ENCODE measurements at places on chromosomes 3 and 15. TPM values are rescaled to one million over a fixed set of nuclear protein-coding genes. Genes with fewer than 3 reads are reported as not detected.

BOC gene
- total RNA-seq: 0.35 TPM

- no peak for DNase-seq
These were observed 60.6 kb upstream of the ARNT2 start for GRCh38 chr15:80343554-80343992.

DNA sequence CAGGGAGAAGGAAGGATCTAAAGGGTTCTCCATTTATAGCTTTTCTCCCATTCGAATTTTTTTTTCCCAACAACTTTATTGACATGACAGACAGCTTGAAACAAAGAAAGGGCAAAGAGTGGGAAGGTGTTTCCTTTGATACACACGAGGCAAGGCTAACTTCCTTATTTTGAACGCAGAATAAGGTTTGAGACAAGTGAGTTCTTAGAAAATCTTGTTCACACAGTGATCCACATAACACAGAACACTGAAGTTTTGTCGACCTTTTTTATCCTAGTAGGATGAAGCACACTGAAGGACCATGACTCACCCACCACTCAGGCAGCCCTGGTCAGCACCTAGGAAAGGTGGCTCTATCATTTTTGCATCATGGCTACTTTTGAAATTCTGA is 425.8 kb upstream of the MDFIC2 start:
- peak; percentile 89 for DNase-seq

GRCh38 chr3:45922950-45923590 is 20.2 kb upstream of the CXCR6 start:
- DNase-seq: no peak

DNA sequence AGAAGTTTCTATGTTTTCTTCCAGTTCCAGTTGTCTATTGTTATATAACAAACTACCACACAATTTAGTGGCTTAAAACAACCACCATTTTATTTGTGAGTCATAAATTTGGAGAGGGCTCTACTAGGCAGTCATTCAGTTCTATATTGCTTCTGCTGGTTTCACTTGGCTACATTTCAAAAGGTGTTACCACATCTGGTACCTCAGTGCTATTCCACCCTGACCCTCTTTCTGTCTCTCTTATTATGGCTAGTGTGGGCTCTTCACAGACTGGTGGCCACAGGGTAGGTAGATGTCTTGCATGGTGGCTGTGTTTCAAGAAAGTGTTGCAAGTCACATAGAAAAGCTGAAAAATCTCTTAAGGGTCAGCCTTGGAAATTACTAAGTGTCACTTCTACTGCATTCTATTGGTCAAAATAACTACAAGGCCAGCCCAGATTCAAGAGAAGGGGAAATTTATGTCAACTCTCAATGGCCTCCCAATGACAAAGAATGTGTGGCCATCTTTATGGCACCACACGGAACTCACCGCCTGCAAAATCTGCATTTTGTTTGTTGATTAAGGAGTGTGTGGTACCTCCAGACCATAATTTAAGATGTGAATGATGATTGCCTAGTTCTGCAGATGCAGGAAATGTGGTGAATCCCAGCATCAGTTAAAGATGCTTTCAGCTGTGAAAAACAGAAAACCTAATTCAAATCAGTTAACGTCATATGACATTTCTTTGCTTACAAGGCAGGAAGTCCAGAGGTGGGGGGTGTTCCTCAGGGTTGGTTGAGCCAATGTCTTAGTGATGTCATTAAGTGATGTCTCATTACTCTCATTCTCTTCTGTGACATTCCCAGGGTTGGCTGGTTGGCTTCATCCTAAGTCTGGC is 105.8 kb upstream of the RASGRP1 start:
- DNase-seq: no peak

- peak; percentile 35 for DNase-seq
These were observed at the start of gene CCR4 for GRCh38 chr3:32951410-32951811. Gene CCR4, plus strand, starts transcription at chr3:32951644. Its CDS starts 1,779 bp downstream, at chr3:32953423.

- no peak for DNase-seq
These were observed 21.9 kb downstream of the CYP8B1 start for GRCh38 chr3:42853739-42854302.

PAQR5 gene
- 0.07 TPM for total RNA-seq
